ENCODE measurements at places on chromosomes 6 and 20.
A peak's percentile ranks its signal among the peaks of the same experiment; 100 is the strongest.

- no peak for DNase-seq
Observed at GRCh38 chr6:138849791-138850190, 53.9 kb downstream of the ECT2L start.

- no peak for DNase-seq
Observed at GRCh38 chr20:9632991-9633390, 118.6 kb downstream of the LAMP5 start.

- DNase-seq, result no peak
Observed at GRCh38 chr6:5747379-5747778, 259.3 kb downstream of the NRN1 start.

DNA sequence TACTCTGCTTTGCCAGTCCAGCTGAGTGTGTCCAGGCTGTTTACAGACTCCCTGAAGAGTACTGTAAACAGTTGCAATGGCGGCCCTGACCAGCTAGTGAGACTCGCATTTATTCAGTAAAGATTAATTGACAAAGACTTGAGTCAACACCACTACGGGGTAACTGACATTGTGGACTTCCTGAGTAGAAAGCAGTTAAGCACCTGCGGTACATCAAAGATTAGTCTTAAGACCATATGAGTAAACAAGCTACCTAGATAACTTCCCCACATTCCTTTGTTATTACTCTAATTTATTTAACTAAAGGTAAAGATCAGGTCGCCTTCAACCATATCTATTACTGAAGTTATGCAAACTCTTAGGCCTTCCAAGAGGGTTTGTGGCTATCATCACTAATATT is 12.6 kb downstream of the VPS52 start:
- no peak for DNase-seq

DNA sequence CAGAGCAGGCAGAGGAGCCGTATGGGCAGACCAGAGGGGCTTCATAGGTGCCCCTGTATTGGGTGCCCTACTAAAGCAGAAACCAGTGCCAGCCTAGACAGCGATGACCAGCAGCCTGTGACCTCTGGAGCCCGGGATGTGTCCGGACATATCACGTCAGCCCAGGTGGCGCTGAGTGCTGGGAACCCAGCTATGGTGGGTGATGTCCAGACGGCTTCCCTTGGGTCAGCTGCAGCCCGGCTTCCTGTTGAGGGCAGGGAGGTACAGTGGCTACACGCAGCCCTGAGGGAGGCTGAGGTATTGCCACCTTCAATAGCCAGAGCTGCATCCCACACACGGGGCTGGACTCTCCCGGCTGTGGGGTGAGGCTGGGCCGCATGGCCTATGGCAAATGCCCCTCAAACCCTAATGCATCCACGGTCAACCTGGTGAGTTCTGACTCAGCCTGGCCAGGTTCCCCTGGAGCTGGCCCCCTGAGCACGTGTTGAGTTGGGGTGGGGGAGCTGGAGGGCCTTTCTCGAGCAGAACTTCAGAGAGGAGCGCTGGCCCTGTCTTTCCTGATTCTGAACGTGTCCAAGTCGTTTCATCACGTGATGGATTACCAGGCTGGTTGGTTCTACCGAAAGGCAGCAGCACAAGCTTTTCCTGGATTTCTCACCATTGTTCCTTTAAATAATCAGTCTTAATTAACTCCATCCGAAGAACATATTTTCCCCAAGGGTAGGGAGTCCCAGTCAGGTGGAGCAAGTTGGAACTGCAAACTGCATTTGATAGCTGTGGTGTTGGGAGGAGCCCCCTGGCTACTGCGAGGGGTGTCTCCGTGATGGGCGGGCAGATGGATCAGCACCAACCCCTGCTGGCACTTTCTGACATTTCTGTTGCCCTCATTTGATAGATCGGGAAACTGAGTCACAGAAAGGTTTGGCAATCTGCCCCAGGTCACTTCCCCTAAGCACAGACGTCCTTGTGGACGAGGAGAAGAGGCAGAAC is 7.1 kb upstream of the MYT1 start:
- no peak for DNase-seq

- DNase-seq, result no peak
Observed at GRCh38 chr6:144131248-144131709, 19.0 kb upstream of the STX11 start.

DNA sequence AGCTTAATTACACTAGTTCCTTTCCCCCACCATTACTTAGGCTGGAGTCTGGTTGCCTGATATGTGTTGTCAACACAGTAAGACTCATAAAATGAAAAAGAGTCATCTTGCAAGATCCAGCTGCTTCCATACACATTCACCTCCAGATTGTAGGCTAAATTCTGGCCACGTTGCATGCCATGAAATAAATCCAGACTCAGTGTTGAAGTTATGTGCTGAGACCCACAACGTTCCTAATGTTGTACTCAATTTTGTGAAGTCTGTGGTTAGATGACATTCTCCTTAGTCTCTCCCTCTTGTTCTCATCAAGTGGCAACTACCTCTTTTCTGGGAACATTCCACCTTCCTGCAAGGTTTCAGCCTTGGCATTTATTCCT is 212.3 kb downstream of the LMBRD1 start:
- DNase-seq, result no peak

- DNase-seq, result no peak
Observed at GRCh38 chr6:85402922-85403321, 47.0 kb upstream of the NT5E start.

GRCh38 chr20:63118303-63119120 is 97.4 kb downstream of the YTHDF1 start:
- DNase-seq, result no peak

DNA sequence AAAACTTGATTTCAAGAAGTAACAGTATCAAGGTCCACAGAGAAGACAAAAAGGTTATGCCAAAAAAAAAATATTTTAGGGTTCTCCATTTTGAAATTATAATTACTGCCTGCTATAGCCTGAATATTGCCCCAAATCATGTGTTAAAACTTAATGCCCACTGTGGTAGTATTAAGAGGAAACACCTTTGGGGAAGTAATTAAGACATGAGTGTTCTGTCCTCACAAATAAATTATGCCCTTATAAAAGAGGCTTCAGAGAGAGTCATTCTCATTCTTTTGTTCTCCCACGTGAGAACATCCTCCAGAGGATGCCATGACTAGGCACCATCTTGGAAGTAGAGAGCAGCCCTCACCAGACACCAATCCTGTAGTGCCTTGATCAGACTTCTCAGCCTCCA is 66.2 kb downstream of the GMDS start:
- DNase-seq, result no peak

GRCh38 chr6:31877125-31877650 is 1.6 kb downstream of the SLC44A4 start:
- DNase-seq, result no peak

DNA sequence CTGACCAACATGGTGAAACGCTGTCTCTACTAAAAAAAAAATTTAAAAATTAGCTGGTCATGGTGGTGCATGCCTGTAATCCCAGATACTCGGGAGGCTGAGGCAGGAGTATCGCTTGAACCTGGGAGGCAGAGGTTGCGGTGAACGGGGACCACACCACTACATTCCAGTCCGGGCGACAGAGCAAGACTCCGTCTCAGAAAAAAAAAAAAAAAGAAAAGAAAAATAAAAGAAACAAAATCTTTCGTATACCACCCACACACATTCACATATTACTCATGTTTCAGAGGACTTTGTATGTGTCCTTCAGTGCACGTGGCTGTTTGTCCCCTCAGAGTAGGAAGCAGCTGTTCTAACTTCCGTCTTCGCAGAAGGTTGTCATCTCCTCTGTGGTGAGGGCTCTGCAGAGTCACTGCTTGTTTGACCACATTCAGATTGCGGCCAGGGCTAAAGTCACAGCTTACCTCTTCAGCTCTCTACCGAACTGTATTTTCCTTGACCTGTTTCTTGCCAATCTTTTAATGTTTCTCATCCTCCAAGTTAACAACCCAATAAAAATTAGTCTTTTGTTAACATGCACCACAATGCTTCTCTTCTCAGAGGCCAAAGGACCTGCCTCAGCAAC is 36.6 kb upstream of the HIVEP1 start:
- DNase-seq, result no peak

GRCh38 chr20:5691918-5692618 is 58.1 kb upstream of the SHLD1 start:
- DNase-seq, result no peak

GRCh38 chr6:166336847-166337246 is 5.5 kb downstream of the SFT2D1 start:
- no peak for DNase-seq

DNA sequence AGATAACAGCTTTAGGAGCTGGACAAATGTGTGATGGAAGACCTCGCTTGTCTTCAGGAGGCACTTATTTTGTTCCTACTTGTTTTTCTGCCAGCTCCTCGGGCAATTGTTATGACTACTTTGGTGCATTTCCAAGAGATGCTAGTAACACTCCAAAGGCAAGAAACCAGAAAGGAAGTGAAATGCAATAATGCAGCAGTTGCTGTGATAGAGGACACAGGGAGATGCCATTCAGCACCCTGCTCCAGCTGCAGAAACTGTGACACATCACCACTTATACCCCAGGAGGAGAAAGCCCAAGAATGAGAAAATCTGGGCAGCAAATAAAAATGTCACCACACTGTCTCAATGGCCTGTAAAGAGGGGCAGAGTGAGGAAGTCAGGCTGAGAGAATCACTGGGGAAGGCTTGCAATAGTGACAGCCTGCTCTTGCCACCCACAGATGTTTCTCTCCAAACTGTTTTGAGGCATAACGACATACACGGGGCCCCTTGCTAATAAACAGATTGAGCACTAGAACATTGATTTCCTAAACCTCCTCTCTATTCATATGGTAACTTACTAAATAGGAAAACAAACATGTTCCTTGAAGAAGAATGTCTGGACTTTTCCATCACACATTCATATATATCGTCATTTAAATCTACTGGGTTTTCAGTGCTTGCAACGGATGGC is 231.0 kb upstream of the PRND start:
- no peak for DNase-seq

- peak; percentile 49 for DNase-seq
Observed at GRCh38 chr6:44000164-44000842, 126.9 kb downstream of the MRPL14 start.

- no peak for DNase-seq
Observed at GRCh38 chr20:62907384-62908317, 18.7 kb downstream of the DIDO1 start.

DNA sequence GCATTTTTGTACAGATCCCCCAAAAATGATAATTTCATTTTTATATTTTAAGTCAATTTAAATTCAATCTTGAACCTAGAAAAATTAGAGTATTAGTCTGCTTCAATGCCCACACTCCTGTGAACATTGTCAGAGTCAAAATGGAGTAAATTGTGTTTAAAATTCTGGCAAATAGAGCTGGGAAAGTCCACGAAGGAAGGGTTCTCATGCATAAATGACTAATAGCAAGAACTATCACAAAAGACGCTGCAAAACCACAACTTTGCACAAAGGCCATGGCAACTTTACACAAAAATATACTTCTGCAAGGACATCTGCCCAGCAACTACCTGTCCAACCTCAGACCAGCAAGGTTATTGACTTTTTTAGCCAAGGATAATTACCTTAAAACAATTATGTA is 203.2 kb upstream of the SMLR1 start:
- peak; percentile 73 for DNase-seq

DNA sequence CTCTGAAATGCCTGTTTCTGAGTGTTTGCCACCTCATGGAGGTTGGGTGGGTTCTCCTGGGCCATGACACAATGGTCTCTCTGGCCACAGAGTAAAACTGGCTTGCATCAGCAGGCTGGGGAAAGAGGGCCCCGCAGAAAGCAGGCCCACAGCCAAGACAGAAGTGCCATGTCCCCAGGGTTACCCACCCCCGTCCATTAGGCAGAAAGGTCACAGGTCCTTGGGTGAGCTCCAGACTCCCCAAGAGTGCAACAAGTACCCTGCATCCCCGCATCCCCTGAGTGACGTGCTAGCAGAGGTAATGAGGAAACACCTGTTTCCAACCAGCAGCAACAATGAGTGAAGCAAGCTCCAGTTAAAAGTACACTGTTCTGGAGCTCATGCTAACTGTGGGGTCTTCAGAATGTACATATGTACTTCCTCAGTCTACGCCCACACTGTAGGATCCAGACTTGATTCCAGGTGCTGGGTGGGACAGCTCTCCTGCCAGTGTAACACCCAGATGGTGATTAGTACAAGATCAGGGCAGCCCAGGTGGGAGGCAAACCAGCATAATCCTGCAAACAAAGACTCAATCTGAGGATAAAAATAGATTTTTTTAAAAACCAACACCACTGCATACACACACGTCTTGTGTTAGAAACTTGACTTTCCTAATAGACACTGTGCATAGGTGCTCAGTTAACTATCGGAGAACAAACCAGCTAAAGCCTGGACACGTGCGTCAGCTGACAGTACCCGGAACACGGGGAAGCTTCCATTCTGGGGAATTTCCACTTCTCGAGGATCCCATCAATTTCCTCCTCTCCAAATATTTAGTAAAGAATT is 31.5 kb downstream of the RRBP1 start:
- DNase-seq, result no peak

GRCh38 chr20:23179766-23180403 is 93.8 kb upstream of the CD93 start:
- no peak for DNase-seq

DNA sequence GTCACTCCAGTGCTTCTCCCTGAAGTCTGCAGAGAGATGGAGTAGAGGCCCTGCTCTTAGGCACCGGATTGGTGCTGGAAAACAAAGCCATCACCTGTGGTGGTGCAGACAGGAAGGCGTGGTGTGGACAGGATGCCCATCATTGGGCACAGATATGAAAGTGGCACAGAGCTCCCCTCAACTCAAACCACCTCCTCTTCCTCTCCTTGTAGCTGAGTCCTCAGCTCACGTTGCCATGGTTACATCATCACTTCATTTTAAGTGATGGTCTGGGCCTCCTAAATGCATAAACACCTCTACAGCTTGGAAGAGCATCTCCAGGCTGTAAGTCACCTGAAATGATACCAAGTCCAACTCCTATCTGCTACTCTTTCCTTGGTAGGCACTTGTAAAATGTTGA is 8.0 kb upstream of the RTF2 start:
- peak; percentile 87 for DNase-seq

GRCh38 chr20:20740541-20740940 is 28.1 kb upstream of the RALGAPA2 start:
- DNase-seq, result no peak

DNA sequence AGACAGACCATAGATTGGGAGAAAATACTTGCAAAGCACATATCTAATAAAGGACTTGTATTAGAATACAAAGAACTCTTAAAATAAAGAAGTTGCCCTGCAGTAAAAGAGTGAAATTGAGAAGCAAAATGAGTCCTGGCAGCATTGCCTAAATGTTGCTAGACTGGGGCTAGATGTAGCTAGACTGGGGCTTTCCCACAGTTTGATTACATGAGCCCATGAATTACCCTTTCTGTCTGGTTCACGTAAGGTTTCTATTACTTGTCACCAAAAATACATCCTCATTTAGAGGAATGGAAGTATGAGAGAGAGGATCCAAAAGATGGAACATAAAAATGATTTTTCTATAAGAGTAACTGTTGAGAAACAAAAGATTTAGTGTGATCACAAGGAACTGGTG is 57.6 kb upstream of the CCDC28A start:
- DNase-seq, result no peak

DNA sequence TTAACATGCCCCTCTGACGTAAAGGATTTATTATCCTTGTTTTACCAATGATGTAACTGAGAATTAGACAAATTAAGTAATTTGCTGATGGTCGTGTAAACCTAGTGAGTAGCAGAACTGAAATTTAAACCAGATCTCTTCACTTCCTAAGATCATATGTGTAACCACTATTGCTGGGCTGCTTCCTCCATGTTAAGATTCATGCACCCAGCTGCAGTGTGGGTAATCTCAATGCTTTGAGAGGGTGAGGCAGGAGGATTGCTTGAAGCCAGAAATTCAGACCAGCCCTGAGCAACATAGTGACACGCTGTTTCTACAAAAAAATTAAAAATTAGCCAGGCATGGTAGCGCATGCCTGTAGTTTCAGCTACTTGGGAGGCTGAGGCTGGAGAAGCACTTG is 97.9 kb downstream of the L3MBTL3 start:
- no peak for DNase-seq
